ENCODE measurements at places on chromosomes 1 and 21. TPM values are rescaled to one million over a fixed set of nuclear protein-coding genes. Genes with fewer than 3 reads are reported as not detected.

DNA sequence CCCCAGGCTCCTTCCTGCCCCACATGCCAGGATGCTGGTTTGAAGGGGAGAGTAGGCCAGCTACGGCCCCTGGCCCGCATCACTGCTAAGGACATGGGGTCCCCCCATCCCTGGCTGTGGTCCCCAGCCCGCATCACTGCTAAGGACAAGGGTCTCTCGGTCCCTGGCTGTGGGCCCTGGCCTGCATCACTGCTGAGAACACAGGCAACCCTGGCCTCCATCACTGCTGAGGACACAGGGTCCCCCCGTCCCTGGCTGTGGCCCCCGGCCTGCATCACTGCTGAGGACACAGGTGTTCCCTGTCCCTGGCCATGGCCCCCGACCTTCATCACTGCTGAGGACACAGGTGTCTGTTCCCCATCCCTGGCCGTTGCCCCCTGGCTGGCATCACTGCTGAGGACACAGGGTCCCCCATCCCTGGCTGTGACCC lies 448 bp upstream of the OBSCN start:
- no peak for DNase-seq

- DNase-seq, result no peak
Measured at GRCh38 chr1:194175251-194175650, 988.8 kb upstream of the B3GALT2 start.

The ITPKB gene
- 64.0 TPM for total RNA-seq

GRCh38 chr1:60890664-60891063 lies 191.7 kb upstream of the NFIA start:
- no peak for DNase-seq

The GUCA2B gene
- total RNA-seq, result not detected

The SCYL3 gene
- total RNA-seq, result 16.8 TPM

GRCh38 chr1:247843411-247843810 lies 1.7 kb upstream of the OR11L1 start:
- no peak for DNase-seq

DNA sequence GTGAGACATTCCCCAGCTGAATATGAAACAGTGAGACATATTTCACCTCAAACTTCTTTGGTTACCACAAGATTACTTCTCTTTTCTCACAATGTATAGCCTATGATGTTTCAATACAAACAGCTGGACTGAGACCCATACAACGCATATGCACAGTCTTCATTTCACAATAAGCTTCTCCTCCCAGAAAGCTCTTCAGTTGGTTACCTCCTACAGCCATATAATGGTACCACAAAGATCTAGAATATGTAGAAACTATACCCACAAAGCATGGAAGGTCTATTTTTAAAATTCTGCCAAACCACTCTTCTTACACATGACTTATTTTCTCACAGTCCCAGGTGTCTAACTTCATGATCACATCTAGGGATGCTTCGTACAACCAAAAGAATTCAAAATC lies 70.8 kb downstream of the JAK1 start:
- no peak for DNase-seq

The COL9A2 gene
- total RNA-seq, result 1.9 TPM

The HEYL gene
- total RNA-seq, result not detected

GRCh38 chr1:64499011-64499410 lies 29.1 kb downstream of the CACHD1 start:
- no peak for DNase-seq

The ETV3L gene
- total RNA-seq, result not detected

DNA sequence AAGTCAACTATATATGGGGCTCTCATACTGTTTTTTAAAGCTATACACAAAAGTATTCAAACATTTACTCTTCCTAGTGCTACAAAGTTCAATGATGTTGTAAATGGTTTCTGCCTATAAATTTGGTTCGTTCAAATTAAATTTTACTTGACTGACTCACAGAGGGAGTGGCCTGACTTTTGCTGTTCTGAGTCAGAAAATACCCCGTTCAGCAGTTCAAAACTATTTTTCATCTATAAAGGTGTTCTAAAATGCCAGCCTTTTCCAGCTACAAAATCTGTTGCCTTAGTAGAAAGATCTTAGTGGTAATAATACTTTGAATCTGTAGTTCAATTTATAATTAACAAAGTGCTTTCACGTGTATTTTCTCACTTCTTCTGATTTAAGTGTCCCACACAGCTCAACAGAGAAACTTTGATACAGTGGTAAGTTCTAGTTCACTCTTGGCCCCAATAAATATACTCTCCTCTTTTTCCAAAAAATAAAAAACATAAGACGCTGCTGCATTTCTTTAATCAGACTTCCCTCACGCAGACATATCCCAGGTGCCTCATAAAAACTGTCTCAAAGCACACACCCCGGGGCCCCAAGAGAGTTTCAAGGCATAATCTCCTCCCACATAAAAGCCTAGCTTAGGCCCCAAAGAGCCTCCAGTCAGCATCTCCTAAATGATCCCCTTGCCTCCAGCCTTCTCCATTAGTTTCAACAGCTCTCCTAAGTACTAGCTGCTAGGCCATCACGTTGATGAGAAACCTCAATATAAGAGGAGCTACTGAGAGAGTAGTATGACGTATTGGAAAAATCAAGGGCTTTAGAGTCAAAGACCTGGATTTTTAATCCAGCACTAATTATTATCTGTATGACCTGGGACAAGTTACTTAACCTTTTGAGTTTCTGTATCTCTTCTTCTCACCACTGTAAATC lies 3.2 kb downstream of the PTP4A2 start:
- DNase-seq, result peak; percentile 40

DNA sequence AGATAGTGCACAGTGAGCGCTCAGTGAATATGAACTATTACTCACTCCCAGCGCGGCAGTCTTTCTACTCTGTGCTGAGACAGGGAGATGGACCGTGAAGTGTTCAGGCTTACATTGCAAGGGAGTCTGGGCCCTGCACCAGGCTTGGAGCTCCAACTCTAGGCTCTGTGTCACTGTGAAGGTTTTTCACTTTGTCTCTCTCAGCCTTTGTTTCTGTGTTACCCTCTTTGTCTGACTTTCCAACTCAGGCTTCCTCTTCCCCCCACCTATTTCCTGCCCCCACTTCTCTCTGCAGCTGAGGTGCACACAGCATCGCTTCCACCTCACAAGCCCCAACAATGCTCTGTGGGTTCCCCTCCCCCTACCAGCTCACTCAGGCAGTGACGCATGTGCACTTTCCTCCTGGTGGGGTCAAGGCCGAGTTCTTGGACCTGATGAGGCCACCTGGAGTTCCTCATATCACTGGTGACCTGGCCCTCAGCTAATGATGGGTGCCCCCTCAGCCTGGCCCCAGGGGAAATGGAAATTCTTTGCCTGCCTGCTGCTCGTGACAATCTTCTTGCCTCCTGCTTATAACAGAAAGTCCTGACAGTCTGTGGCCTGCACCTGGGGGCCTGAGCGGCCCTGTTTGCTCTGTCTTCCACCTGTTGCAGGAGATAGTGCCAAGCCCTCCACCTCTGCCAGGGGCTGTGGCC lies 1.1 kb upstream of the LCK start:
- DNase-seq, result peak; percentile 90

The GJB5 gene
- not detected for total RNA-seq

- DNase-seq, result no peak
Measured at GRCh38 chr1:191618181-191618580, 540.1 kb upstream of the RGS18 start.

The UBAP2L gene
- total RNA-seq, result 211 TPM

DNA sequence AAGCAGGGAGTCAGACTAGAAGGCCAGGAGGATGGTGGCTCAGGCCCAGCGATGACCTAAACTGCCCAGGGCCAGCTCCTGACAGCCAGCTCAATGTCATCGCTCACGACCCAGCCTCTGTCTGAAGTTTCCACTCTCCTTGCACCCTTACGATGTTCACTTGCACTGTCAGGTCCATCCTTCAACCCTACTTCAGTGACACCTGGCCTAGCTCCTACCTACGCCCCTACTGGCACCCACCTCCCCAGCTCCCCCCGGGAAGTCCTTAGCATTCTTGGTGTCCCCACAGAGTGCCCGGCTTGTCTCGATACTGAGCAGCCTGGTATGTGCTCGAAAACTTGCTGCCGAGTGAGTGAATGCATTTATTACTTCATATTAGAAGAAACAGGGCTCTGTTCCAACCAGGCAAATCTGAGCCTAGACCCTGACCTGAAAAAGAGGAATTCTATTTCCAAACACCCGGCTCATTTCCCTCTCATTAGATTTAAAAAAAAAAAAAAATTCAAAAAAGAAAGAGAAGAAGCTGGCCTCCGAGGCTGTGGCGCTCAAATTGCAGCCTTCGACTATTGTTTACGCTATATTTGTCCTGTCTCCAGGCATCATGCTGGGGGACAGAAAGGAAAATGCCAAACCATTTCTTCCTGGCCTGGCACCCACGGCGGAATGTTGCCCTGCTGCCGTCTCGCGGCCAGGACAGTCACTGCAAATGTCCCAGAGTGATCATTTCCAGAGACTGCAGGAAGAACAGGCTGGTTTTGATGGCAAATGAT lies 29.8 kb upstream of the LRRC38 start:
- DNase-seq, result no peak

DNA sequence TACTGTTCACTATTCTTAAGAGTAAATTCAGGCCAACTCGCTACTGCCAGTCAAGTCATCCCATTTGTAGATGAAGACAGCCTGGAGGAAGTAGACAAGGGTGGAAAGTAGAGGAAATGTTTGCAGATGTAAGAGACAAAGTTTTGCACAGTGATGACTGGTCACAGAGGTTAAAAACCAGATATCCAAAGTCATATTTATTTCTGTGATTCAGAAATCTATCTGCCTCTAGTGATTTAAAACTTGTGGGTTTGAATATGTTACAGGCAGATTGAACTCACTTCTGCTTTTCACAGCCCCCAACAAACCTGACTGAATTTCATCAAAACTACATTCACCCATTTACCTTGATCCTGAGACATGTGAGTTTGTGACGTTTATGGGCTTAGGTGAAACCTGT lies 484.7 kb upstream of the C1orf87 start:
- no peak for DNase-seq

The PRDX6 gene
- 110 TPM for total RNA-seq

All from activated CD4-positive, alpha-beta T cell treated with anti-CD3 and anti-CD28 coated beads, Interleukin-2, amount 10 ng/mL, durations not matched to agents 7 days and 5 days (primary cell).